ENCODE measurements at places on chromosomes 2 and 18.

DNA sequence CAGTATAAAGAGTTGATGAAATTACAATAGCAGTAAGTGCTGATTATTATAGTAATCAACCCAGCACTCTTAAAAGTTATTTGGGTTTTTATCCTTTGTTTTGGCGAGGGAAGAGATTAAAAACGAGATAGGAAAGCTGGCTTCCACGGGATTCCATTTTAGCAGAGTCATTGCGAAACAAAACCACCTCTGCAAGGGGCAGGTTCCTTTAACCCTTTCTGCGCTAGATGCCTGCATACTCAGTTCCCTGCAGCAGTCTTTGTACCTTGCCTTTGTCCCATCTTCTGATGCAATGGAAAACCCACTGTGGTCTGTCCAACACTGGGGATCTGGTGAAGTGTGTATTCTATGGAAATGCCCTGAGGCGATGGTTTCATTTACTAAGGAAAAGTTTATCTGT lies 2.7 kb downstream of the YPEL5 start:
- peak; percentile 43 for DNase-seq

GRCh38 chr2:235059161-235059560 lies 107.3 kb downstream of the SH3BP4 start:
- DNase-seq, result no peak

- no peak for DNase-seq
These were observed 280.3 kb upstream of the HS6ST1 start for GRCh38 chr2:128598862-128599441.

DNA sequence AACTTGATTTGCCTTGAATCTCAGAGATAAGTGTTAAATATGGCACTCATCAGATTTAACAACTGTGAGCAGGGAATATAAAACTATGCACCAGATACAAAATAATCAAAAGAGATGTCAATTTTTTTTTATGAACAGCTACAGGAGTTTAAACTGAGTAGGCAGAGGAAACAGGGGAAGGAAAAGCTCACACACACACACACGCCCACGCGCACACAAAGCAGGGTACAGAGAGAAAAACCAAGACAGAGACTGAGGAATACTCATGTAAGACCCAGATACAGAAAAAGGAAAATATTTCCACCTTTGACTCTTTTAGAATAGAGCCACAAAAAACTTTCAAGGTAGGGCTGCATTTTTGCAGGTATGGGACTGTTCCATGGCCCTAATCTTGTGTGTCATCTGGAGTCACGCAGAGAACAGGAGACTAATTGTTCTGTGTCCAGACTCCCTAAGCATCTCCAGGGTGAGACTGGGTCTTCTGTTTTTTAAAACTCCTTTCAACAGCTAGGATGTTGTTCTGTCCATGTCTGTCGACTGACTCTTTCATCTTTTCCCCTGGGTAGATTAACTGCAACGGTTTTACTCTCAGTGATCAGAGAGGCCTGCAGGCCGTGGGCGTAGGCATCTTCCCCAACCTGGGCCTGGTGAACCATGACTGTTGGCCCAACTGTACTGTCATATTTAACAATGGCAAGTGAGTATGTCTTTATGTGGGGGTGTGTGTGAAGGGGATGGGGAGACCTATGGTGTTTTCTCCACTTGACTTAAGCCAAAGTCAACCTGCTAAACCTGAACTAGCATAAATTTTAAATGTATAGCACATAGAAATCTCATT lies 23.0 kb downstream of the SMYD1 start:
- DNase-seq, result no peak

DNA sequence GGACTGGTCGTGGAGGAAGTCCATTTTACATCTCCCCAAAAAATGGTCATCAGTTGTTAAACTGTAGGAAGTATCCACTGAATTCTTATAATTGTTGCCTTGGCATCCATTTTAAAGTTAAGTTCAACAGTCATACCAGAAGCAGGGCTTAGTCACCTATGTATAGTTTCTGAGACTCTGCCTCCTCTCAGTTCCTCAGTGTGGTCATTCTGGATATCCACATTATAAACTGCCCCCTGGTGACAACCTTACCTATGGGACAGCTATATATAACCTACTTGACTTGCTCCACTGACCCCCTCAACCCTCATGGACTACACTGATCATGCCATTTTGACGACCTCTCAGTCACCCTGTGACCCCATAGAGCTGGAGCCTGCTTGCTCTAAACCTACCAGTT lies 617.0 kb downstream of the LRP1B start:
- no peak for DNase-seq

DNA sequence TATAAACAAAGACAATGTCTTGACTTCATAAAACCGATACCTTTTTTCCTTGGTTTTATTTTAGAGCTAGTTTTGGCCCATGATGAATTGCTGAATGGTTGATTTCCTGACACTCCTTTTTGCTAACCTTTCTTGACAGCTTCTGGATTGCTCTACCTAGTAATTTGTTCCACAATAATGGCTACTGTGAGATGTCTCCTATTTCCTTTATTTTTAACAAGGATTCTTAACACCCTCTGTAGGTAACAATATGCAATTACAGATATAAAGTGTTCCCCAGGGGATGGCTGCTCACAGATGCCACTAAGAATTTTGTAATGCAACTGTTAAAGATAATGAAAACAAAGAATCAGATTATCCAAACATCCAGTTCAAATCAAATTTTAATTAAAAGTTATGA lies 100.8 kb upstream of the ATP5MC3 start:
- peak; percentile 32 for DNase-seq

DNA sequence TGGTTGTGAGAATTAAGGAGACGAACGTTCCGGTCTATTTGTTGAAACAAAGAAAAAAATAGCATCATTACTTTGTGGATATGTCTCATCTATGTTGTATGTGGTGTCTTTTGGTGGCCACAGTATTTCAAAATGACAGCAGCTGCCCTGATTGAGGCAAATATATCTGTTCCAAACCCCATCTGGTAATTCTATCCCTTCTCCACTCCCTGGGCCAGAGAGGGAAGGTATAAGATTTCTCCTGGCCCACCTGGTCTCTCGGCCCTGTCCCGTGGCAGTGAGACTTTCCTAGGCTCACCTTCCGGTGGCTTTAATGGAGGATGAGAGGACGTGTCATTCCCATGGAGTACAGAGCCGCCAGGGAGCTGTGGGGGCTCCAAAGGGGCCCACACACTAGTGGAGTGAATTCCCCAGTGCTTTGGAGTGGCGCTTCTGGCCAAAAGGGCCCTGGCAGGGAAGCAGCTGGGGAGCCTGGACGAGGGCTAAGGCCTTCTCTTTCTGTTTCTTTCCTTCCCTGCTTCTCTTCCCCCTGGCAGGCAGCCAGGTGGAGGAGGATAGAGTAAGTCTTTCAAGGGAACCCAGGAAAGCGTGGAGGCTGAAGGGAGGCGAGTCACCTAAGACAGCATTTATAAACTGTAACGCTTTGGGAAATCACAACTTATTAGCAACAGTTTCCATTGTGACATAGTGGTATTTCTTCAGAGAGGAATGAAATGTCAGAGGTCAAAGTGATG lies 5.6 kb downstream of the FOSL2 start:
- peak; percentile 13 for DNase-seq

- DNase-seq, result no peak
These were observed 72.6 kb upstream of the PID1 start for GRCh38 chr2:229343661-229344060.

- DNase-seq, result no peak
These were observed 151.7 kb upstream of the ZNF521 start for GRCh38 chr18:25503567-25504081.

GRCh38 chr2:62196278-62196901 lies 475 bp downstream of the B3GNT2 start:
- peak; percentile 59 for DNase-seq

- no peak for DNase-seq
These were observed 56.3 kb downstream of the CCDC93 start for GRCh38 chr2:117957616-117958015.

DNA sequence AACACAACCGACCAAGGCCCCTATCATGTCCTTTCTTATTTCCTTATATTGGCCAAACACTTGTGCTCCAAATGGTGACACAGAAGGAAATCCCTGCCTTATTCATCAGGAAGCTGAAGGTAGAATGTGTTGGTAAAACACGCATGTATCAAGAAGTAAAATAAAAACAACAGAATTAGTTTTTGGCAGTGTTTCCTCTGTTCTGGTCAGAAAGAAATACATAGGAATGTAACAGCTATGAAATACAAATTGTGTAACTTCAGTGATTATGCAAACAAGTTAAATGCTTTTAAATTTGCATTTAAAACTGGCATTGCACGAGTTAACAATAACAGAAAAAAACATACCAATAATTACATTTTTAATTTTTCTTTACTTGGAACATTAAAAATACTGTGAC lies 19.3 kb downstream of the ST6GAL2 start:
- no peak for DNase-seq

DNA sequence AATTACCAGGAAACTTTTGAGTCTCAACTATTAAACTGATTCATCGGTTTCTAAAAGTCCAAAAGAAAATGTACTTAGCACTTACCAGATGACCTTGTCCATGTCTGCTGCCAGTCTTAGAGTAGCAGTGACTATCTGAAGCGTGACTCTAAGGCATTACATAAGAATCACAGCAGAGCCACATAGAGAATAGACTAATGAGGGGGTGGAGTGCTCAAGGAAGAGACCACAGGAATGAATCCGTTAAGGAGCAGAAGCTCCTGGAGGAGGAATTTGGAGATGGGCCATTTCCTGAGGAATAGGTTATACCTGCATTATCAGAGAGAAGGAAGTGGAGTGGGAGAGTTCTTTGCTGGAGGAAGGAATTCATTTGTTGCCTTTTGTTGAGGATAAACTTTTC lies 116.0 kb downstream of the MAP3K20 start:
- no peak for DNase-seq

DNA sequence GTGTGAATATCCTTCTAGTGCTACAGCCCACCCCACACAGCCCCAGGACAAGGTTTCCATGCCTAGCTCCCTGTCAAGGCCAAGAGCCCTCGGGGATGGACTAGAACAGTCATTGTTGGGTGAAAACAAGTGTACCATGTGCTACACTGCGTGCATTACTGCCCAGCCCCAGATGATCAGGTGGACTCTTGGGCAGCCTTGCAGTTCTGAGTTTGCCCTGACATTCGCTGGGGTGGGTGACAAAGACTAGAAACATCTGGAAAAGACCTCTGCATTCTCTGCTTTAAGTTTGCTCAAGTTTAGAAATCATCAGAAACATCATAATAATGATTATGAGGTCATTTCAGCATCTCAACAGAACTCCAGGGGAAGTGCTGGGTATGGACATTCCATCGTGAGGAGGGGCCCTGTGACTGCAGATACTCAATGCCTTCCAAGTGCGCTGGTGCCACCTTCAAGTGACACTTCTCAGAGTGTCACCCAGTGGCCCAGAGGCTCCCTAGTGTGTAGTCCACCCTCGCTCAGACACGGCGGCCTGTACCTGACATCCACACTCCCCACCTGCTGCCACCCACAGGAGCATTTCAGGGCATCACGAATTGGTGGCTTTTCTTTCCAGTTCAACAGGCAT lies 5.3 kb upstream of the PXDN start:
- DNase-seq, result no peak

- DNase-seq, result no peak
These were observed 8.7 kb upstream of the PSD4 start for GRCh38 chr2:113164930-113165585.

GRCh38 chr2:38122344-38122743 lies 46.4 kb upstream of the CYP1B1 start:
- no peak for DNase-seq

GRCh38 chr2:205988274-205988673 lies 97.7 kb downstream of the INO80D start:
- DNase-seq, result no peak

GRCh38 chr2:212858496-212858895 lies 292.9 kb downstream of the IKZF2 start:
- no peak for DNase-seq

GRCh38 chr2:98489971-98490962 lies 45.6 kb downstream of the INPP4A start:
- DNase-seq, result no peak

- DNase-seq, result no peak
These were observed 955.4 kb upstream of the FANCL start for GRCh38 chr2:59196491-59196890.

DNA sequence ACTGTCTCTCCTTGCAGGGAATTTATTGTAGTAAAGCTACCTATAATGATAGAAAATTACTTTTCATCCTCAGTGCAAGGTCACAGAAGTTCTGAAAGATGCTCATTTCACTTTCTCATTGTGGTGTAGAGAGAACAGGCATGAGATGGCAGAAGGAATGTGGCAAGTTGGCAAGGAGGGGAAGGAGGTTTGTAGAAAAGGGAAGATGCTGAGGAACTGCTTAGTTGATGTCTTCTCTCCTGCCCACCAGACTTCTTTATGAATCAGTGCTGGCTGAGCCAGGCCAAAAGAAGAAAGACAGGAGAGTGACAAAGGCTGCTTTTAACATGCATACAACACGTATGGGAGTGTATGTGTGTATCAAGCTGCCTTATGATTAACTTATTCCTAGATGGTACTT lies 164.4 kb downstream of the PRPF40A start:
- no peak for DNase-seq

GRCh38 chr2:88161446-88162244 lies 8.5 kb upstream of the THNSL2 start:
- DNase-seq, result no peak

DNA sequence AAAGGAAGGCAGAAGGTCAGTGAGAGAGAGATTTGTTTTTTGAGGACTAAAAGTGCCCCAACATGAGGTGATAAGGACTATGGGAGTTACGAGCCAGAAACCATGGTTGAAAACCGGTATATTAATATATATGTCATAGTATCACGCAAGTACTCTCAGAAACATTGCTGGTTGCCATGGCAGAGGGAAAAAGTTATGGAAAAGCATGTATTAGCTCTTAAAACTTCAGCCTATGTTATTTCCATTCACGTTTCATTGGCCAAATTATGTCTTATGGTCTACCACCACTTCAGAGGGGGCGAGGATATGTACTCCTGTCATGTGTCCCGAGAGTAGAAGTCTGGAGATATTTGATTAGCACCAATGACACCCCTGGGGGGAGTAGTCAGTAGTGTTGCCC lies 125.9 kb downstream of the LTBP1 start:
- no peak for DNase-seq

DNA sequence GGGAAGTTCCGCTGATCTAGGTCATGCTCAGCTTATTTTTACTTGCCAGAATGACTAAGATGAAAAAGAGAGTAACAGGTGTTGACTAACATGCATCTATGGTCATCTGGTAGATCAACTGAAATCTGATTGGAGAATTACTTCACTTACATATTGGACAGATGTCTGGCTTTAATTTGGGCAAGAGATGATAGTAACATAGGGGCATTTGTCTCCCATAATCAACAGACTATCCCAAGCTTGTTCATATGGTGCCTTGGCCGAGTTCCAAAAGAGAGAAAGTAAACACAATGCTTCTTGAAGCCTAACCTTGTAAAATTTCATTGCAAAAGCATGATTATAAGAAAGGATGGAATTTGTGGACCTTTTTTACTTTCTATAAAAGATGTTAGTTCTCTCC lies 503.7 kb downstream of the ADCYAP1 start:
- DNase-seq, result no peak

- no peak for DNase-seq
These were observed 130.6 kb downstream of the THADA start for GRCh38 chr2:43465234-43465633.

- no peak for DNase-seq
These were observed 39.2 kb upstream of the RNU4ATAC start for GRCh38 chr2:121491518-121491917.

GRCh38 chr2:206011795-206012194 lies 74.2 kb downstream of the INO80D start:
- DNase-seq, result no peak
